ENCODE measurements at places on chromosomes 13 and 19.

DNA sequence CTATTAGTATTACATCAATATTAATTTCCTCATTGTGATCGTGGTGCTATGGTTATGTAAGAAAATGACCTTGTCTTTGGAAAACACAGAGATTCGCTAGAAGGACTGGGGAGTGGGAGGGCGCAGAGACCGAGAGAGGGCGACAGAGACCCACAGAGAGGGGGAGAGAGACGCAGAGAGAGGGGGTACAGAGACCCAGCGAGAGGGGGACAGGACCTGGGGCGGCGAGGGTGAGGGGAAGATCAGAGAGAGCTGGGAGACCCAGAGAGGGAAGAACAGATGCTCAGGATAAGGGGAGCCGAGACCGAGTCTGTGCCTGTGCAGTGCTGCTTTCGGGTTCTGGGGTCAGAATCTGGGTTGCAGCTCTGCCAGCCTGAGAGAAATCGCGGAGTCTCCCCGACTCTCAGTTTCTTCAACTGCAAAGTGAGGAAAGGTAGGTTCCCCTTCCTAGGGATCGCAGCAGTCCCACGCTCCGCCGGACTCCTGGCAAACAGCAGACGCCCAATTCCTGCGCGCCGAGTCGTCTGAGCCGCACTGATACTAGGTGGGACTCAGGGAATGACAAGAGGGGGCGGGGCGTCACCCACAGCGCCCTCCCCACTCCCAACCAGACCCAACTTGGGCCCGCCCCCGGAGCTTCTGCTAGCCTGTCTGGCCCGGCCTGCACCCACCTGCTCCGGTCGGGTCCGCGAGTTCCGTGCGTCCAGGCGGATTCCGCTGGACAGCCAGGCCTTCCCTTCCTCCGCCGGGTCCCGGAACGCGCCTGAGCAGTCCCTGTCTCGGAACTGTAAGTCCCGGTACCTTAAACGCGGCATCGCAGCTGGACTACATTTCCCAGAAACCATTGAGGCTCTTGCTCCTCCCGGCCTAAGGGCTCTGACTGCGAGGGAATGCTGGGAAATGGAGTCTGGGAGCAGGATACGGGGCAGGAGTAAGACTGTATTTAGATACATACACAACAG is 15.3 kb downstream of the IZUMO2 start:
- peak; percentile 76 for DNase-seq

DNA sequence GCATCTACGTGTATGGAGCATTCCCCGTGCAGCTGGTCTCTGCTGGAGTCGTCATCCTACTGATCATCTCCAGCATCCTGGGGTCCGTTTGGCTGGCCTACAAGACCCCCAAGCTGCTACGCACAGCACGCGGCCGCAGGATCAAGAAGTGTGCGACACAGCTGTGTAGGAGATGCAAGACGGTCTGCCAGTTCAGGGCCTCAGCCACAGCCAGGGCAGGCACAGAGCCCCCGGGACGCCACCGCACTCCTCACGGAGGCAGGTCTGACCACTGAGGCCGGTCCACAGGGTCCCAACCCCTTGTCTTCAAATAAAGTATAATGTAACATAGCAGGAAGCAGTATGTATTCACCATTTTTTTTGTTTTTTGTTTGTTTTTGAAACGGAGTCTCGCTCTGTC is 6.1 kb downstream of the PRR22 start:
- DNase-seq = no peak

GRCh38 chr13:65461590-65461989 is 1768.5 kb downstream of the PCDH9 start:
- DNase-seq = no peak

GRCh38 chr13:39859898-39860297 is 204.4 kb downstream of the COG6 start:
- no peak for DNase-seq

DNA sequence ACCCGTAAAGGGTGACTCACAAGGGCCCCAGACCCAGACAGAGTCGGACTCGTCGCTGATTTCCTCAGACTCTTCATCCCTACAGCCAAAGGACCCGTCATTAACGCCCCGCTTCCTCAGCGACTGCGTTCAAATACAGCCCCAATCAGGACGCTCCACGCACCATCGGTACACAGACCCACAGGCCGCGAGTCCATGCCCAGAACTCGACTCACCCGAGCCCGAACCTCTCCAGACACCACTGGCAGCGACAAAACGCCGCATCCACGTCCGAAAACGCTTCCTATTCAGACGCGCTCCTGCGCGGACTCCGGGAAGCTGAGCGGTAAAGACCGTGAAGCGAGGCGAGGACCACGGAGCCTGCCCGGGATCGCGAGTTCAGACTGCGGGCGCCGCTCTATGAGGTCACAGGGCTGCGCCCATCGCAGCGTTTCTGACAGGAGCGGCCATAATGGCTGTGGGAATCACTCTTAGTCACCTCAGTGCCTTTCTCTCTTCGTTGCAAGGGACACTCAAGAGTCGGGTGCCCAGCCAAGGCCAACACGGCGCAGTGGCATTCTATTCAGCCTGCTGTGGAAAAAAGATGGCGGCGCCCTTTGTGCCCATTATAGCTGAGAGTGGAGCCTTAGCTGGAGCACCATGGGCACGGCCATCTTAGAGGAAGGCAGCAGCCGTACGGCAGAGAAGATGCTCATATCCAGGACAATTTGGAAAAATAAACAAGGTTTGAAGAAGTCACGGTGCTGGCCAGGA is at the start of gene ZNF614:
TSS of gene ZNF614 (minus strand) at position 353 of the 753 bp plus-strand sequence. CDS start 2,634 bp downstream, outside the sequence.
- peak; percentile 88 for DNase-seq

GRCh38 chr13:57527114-57527735 is 104.3 kb upstream of the PCDH17 start:
- DNase-seq = no peak

DNA sequence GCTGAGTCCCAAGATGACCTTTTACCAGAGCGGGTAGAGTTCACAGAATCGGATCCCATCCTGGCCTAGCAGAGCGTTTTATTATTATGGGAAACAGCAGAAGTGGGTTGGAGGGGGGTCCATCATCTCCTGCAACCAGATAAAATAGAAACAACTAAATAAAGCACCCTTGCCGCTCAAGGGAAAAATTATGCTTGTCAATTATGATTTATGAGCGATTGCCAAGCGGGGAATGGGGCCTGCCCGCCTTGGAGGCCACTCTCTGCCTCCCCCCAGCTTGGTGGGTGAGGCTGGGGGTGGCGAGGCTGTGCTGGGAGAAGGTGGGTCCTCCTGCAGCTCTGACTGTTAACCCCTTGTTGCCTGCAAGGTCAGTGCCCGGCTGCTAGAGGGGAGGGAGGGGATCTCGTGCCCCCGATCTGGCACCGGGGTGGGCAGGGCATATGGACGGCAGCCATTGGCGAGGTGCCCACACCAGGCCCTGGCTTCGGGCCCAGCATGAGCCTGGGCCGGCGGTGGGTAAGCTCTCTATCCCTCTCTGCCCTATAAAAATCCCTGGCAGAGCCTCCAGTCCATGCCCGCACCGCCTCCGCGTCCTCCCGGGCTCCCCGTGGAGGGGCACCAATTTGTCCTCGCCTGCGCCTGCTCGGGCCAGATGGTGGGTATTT is 129.1 kb downstream of the URI1 start:
- no peak for DNase-seq

- no peak for DNase-seq
These were observed 14.5 kb downstream of the IPO5 start for GRCh38 chr13:97967948-97968347.

DNA sequence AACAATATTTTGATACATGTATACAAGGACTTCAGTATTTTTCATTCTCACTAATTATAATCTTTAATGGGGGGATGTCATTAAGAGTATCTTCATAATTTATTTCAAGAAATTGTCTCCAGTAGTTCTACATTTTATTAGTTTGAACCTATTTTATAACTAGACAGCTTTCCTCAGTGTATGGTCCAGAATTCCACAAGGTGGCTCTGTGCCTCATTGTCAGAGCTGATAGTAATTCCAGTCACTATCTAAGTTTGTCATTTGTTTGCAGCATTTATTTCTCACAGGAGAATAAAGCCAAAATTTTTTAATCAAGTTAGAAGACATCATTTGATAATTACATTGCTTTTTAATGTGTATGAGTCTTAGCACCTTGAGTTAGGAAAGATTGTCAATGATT is 1633.0 kb upstream of the PCDH20 start:
- DNase-seq = no peak

DNA sequence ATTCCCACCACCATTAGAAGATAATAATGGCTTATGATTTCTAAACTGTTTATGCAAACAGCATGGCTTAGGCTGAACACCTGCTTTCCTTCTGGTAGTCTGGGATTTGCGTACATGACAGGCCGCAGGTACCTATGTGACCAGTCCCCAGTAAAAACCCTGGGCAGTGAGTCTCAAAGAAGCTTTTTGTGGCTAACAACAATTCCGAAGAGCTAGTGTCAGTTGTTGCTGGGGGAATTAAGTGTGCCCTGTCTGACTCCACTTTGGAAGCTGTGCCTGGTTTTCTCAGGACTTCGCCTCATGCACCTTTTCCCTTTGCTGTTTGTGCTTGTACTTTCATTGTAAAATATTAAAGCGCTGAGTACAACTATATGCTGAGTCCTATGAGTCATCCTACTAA is 250.2 kb upstream of the MIR17HG start:
- DNase-seq = no peak

- DNase-seq = peak; percentile 10
These were observed 491 bp downstream of the ZNF525 start for GRCh38 chr19:53365899-53366493.

DNA sequence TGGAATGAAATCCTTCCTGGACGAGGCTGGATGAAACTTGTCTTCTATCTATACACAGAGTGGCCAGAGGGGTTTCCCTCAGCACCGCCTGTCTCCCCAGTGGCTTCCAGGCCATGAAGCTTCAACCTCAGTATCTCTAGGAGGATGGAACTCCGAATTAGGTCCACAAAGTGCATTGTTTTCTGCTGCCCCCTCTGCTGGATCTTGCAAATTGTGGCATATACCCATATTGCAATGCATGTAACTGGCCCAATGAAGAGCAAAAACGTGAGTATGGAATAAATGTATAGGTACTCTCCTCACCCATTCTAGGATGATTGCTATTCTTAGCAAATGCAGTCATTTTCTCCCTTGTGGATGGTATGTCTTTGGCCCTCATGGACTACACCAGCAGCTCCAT is 14.7 kb upstream of the LILRB4 start:
- DNase-seq = no peak

- DNase-seq = peak; percentile 86
These were observed 2.4 kb downstream of the LTBP4 start for GRCh38 chr19:40603389-40604170.

DNA sequence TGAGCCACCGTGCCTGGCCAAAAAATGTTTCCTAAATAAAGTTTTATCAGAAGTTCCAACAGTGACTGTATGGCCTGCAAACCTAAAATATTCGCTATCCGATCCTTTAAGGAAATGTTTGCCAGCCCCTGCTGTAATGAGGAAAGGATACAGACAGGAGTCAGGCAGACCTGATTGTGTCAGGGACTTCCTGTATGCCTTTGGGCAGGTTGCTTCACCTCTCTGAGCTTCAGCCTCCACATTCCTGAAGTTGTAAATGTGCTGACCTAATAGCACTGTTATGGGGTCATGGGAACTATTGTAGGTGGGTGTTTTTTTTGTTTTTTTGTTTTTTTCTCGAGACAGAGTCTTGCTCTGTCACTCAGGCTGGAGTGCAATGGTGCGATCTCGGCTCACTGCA is 6.2 kb downstream of the ABHD8 start:
- DNase-seq = no peak
